T-helper 22 cell (primary cell): ENCODE measurements at places on chromosomes 12 and 14.
A peak's percentile ranks its signal among the peaks of the same experiment; 100 is the strongest.

DNA sequence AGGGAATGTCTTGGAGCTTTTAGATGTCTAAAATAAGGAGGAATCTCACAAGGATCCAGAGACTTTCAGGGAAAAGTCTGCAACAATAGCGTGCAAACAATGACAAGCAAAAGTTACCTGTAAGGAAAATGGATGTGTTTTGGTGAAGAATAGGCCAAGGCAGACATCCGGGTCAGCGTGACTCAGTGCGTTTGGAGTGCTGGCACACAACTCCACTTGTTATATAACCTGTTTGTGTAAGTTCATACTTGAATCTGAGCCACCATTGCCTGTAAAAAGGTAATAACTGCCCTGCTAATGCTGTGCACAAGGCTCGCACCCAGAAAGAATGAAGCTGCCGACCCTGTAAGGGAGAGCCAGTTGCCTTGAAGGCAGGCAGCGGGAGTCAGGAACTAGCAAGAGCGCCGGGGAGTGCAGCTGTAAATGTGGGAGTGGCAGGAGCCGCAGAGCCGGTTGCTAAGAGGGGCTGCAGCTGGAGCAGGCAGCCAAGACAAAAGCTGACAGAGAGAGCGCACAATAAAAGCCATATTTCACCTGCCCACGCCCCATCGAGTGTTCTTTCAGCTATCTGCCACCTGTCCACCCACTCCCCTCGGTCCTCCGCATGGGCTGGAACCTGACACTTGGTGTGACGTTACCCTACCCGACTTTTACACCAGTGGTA lies 638.5 kb upstream of the MIS18BP1 start:
- no peak for DNase-seq

DNA sequence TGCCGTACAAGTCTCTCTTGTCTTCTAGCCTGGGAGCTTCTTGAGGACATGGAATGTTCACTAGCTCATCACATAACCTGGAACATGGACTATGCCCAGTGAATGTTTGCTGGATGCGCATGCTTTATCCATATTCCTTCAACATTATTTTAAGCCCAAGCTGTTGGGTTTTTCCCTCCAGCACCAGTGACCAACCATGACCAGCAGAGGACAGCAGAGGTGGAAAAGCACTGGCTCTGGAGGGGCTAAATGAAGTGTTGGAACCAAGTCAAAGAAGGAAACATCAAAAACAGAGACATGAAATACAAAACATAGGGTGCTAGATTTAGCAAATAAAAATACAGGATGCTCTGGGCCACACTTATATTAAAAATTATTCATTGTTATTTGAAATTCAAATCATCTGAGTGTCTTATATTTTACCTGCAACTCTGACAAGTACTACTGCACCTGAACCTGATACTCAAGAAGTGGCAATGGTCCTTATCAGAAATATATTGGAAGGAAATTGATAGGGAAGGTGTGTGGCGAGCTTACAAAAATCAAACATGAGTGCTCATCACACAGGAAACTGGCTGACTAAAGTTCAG lies 23.1 kb upstream of the HELB start:
- no peak for DNase-seq

GRCh38 chr12:84911271-84912197 lies 1.1 kb downstream of the SLC6A15 start:
- DNase-seq, result no peak

- no peak for DNase-seq
Observed at GRCh38 chr12:26426652-26427051, 231.3 kb downstream of the SSPN start.

DNA sequence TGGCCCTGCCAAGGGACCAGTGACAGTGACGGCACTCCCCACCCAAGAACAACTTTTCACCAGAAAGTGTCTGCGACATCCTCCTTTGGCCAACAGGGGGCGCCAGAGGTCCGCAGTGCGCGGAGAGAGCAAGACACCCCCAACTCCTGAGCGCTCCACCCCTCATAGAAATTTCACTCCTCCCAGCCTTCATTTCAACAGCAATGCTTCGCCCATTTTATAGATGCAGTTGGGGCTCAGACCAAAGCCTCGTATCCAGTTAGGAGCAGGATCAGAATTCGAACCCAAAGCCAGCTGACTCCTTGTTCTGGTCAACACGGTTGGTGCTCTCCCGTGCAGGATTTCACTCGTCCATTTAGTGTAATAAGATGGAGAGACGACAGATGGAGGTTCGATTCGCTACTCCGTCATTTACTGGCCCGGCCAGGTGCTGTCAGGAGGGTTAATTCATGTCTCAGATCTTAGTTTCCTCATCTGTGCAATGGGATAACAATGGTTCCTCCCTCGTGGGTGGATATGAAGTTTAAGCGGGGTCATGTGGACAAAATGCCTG lies 2.4 kb upstream of the POP5 start:
- DNase-seq, result peak; percentile 48
